ENCODE measurements at places on chromosomes 16 and 17.

DNA sequence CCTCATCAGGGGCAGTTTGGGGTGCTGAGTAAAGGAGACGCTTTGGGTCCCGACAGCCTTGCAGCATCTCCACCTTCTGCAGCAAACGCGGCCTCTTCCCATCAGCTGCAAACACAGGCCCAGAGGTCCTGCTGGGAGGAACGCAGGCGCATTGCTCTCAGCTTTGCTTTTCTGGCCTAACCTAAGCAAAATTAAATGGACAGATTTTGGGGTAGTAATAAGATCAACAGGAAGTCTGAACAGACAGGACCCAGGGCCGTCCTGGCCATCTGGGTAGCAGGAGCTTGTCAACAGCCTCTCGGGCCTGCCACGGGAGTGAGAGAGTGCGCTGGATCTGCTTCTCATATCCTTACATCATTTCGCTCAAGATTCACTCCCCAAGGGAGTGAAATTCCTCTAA is 7.2 kb downstream of the NUBP1 start:
- no peak for DNase-seq

- DNase-seq, result no peak
These were observed 223.6 kb upstream of the CIBAR2 start for GRCh38 chr16:85335584-85336491.

DNA sequence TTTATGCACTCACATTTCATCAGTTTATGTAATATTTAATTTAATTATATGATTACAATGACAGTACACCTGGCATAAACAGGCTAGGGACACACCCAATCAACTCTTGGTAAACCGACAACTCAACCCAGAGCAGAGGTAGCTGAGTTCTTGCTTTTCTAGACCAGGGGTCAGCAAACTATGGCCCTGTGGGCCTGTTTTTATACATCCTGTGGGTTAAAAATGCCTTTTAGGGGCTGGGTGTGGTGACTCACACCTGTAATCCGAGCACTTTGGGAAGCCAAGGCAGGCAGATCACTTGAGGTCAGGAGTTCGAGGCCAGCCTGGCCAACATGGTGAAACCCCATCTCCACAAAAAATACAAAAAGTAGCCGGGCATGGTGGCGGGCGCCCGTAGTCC is 99.2 kb upstream of the TMEM97 start:
- DNase-seq, result no peak

DNA sequence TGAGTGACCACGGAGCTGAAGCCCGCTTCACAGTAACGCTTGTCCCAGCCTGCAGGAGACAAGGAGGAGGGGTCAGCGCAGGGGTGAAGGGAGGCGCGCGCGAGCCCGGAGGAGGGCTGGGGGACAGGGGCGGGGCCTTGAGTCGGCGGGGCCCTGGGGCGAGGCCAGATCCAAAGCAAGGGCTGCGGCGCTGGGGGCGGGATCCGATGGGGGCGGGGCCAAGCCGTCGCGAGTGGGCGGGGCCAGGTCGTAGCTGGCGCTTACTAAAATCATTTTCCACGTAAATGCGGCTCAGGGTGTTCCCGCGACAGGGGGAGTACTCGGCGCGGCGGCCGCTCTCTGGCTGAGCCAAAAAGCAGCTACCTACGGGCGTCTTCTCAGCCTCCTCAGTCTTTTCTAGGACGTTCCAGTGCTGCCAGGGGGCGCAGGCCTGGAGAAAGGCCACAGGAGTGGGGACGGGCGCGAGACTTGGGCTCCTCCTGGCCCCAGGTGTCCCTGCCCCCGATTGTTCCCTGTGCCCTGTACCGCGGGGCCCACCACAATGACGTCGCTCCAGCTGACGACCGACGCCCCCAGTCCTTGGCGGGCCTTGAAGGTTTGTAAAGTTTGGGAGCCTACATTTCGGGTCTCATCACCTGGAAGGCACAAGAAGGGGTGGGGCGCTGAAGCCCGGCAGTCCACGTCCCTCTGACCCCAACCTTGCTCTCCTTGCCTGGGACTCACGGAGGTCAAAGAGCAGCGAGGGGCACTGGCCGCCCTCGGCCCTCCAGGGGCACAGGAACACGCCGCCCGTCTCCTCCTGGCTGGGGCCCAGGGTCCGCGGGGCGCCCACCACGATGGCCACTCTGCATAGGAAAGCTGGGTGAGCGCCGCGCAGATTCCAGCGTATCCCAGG is 3.9 kb downstream of the ITGA2B start:
- DNase-seq, result peak; percentile 93

GRCh38 chr17:63841350-63842172 is 924 bp downstream of the SMARCD2 start:
- peak; percentile 28 for DNase-seq

GRCh38 chr17:41559548-41559947 is 12.3 kb downstream of the KRT9 start:
- no peak for DNase-seq

- DNase-seq, result no peak
These were observed 345.7 kb downstream of the HAPSTR1 start for GRCh38 chr16:9437115-9437514.

DNA sequence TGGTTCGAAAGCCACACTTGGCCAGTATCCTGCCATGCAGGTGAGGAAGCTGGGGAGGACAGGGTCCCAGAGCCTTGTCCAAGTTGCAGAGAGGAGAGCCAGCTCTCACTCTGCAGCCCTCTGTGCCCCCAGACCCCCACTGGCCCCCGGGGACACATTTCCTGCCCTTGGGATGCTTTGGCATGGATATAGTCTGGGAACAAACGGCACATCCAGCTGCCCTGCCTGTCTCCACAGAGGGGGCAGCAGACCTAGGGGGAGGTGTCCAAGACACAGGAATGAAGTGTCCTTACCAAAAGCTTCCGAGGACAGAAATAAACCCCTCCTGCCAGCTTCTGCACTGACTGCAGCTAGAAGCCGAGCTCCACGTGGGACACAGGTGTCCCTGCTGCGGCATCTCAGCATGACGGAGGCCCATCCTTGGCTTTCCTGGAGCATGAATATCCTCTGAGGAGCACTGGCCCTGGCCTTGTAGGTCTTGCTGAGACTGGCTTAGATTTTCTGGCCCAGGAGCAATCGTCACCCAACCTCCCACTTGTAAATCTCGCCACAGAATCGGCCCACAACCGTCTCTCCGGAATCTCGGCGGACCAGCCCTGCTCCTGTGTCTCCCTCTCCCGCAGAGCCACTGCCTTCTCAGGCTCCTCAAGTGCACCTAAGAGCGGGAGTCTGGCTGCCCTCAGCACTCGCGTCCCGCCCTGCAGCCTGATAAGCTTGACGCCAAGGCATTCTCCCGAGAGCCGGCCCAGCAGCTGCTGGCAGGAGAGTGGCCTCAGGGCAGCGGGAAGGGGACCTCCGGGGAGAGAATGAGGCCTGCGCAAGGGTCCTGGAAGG is 1.1 kb upstream of the CAPN15 start:
- no peak for DNase-seq

GRCh38 chr17:80754846-80755245 is 210.2 kb downstream of the RPTOR start:
- no peak for DNase-seq

- no peak for DNase-seq
These were observed 116.6 kb downstream of the ZNF18 start for GRCh38 chr17:11880714-11881113.

- no peak for DNase-seq
These were observed 15.5 kb downstream of the DOC2B start for GRCh38 chr17:165939-166338.

GRCh38 chr17:13157656-13158055 is 139.8 kb upstream of the ELAC2 start:
- no peak for DNase-seq

- no peak for DNase-seq
These were observed 129.1 kb downstream of the FTO start for GRCh38 chr16:53832896-53833544.

- DNase-seq, result no peak
These were observed 37.4 kb upstream of the ARHGAP17 start for GRCh38 chr16:25052530-25052929.

DNA sequence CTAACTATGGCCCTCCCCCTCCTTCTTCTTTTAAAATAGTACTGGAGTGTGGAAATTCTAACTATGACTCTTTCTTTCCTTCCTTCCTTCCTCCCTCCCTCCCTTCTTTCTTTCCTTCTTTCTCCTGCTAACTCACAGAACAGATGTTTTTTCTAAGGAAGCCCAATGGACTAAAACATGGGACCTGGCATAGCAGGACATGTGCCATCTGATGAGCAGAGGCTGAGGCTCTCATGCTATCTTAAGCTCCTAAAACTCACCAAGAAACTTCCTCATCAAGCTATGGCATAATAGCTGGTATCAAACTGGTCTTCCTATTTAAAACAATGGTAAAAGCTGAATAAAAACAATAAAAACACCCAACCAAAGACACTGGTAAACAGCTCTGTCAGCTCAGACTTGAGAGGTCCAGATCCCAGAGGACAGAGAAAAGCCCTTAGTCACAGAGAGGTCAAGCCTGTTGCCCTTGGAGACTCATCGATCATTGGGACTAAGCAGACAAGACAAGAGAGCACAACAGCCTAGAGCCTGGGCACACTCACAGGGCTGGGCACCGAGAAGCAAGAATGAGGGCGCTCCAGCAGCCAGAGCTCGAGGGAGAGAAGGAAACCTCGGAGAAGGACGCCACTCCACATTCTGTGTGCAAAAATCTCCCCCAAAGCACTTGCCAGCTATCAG is 27.6 kb downstream of the SLC38A10 start:
- DNase-seq, result no peak

DNA sequence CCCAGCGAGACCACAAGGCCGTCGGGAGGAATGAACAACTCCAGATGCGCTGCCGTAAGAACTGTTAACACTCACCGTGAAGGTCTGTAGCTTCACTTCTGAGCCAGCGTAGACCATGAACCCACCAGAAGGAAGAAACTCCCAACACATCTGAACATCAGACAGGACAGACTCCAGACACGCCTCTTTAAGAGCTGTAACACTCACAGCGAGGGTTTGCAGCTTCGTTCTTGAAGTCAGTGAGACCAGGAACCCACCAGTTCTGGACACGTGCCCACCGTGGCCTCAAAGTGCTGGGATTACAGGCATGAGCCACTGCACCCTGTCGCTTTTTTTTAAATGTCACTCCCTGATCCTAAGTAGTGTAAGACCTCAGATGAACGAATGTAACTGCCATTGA is 17.3 kb downstream of the KPNA2 start:
- DNase-seq, result no peak

DNA sequence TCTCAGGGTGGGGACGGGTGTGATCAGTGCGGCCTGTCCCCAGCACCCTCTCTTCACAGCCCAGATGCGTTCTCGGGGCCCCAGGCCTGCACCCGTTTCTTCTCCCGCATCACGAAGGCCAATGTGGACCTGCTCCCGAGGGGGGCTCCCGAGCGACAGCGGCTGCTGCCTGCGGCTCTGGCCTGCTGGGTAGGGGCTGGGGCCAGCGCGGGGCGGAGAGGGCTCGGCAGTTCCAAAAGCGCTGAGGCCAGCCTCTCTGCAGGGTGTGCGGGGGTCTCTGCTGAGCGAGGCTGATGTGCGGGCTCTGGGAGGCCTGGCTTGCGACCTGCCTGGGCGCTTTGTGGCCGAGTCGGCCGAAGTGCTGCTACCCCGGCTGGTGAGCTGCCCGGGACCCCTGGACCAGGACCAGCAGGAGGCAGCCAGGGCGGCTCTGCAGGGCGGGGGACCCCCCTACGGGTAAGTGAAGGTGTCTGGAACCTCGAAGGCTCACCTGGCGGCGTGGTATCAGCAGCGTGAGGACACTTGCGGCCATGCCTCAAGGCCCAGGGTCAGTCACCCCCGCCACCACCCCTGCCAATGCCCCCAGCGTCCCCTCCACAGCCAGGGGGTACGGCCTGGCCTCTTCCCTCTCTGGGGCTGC is 4.4 kb downstream of the MSLN start:
- DNase-seq, result no peak

GRCh38 chr17:20210614-20211013 is 201.5 kb downstream of the SPECC1 start:
- DNase-seq, result no peak

GRCh38 chr17:47229535-47230443 is 20.6 kb downstream of the MYL4 start:
- DNase-seq, result peak; percentile 83

DNA sequence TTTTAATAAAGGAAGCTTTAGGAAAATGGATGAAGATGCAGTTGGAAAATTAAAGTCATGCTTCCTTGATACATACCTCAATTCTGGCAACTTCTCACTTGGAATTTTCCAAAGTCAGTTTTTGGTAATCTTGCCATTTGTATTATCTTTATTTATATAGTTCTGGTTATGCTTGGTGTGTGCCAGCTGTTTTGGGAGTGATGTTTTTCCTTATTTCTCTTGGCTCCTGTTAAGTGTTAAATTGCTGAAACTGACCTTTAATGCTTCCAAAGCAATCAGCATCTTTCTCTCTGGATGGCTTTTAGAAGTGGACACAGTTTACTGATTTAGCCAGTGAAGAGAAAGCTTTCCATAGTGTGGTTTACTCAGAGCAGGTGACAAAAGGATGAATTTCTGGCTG is 70.1 kb upstream of the HAS3 start:
- DNase-seq, result no peak

GRCh38 chr16:2095918-2096582 is 39.6 kb downstream of the PKD1 start:
- no peak for DNase-seq

- no peak for DNase-seq
These were observed 352.5 kb downstream of the FOXL1 start for GRCh38 chr16:86930663-86931373.

GRCh38 chr16:51405361-51405760 is 254.3 kb upstream of the SALL1 start:
- DNase-seq, result no peak

- no peak for DNase-seq
These were observed 65.9 kb downstream of the PITPNC1 start for GRCh38 chr17:67442787-67443624.

GRCh38 chr16:56643080-56643778 is 4.8 kb downstream of the MT1A start:
- DNase-seq, result no peak

DNA sequence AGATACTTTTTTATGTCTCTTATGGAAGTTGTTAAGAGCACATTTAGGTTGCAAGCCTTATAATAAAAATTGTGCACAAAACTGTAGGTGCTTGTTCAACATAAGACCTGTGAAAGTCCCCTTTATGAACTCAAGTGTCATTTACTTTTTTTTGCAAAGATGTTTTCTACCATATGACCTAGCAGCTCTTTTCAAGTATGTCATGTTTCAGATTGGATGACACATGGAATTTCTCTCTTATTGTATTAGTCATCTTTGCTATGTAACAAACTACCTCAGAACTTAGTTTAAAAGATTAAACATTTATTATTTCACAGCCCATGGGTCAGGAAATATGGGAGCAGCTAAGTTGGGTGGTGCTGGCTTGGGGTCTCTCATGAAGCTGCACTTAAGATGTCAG is 57.9 kb downstream of the PHKB start:
- DNase-seq, result no peak
